ENCODE measurements at places on chromosomes 7 and 10.

GRCh38 chr7:157483971-157484410 lies 147.2 kb downstream of the DNAJB6 start:
- DNase-seq: no peak

DNA sequence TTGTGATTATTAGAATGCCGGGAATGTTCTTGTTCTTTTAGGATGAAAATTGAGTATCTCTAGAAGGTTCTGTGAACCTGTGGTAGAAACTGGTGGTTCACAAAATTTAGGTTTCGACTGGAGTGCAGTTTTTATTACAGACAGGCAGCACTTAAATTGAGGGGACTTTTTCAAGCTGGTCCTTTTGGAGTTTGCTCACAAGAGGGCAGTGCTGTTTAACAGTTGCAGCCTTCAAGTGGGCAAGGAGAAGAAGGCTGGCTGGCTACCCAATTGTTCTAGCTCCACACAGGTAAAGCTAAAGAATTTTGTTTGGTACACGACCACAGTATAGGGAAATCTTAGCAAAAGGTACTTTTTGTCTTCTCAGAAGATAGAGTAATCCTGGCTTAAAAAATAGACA lies 233.6 kb downstream of the SNX13 start:
- DNase-seq: no peak

DNA sequence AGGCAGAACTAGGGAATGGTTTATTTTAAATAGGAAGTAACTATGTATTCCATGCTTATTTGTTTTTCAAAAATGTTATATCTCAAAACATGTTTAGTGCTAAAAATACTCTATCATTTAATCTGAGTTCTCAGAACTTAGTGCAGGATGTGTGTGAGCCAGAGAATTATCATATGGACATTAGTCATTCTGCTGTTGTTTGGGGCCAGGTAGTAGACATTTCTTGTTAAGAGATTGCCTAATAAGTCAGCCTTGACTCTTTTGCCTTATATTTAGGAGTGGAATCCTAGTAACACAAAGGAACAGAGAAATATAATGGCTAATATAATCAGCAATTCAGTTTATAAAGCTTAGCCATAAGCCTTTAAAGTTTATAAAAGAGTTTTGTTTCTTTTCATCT lies 149.8 kb downstream of the CCSER2 start:
- DNase-seq: no peak

DNA sequence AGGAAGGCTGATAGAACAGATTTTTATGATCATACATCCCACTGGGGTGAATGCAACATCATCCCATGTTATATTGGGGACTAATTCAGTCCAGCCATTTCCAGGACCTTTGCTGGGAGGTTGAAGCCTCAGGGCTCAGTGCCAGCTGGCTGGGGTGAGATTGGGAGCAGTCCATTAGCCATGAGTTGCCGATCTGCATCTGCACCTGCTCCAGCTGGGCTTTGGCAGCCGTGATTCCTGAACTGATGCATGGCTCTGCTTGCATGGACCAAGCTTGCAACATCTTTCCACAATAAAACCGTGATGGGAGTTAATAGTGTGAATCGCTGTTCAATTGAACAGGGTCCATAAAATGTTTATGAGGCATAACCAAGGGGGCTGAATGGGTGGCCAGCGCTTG lies 346.9 kb downstream of the TYW1 start:
- no peak for DNase-seq

DNA sequence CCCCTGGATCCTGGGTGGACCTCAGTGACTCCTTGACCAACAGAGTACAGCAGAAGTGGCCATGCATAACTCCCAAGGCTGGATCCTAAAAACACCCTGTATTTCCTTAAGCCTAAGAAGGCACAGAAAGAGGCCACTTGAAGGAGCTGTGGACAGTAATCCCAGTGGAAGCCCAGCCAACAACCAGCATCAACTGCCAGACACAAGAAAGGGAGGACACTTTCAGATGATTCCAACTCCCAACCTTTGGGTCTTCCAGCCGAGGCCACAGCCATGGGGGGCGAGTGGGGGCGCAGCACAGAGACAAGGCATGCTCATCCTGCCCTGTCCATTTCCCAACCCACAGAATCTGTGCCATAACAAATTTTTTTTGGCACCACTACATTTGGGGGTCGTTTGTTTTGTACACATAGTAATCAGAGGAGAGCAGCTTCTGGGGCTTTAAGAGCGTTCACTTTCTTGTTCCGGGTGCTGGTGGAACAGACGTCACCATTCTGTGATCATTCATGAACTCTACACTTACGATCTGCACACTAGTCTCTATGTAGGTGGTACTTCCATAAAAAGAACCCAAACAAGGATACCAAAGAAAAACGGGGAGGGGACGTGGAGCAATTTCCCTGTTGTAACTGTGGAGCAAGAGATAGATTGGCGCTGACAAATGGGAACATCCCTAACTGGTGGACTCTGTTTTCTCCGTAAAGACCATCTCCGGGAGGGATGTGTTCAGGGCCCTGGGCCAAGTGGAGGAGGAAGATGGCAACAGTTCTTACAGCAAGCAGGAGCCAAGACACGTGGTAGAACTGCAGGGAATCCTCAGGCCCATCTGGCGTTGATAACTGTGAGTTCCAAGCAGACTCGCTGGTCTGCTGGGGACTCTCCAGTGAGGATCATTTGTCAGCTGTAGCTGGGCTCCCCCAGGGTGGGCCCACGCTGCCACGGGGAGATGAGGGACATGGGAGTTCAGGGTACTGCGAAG lies 6.0 kb upstream of the SLC29A3 start:
- DNase-seq: no peak

- DNase-seq: no peak
These were observed 147.2 kb downstream of the TMEM178B start for GRCh38 chr7:141221007-141221612.

GRCh38 chr10:116716381-116716780 lies 26.0 kb downstream of the HSPA12A start:
- no peak for DNase-seq

GRCh38 chr10:118272149-118272721 lies 69.9 kb downstream of the FAM204A start:
- no peak for DNase-seq

- DNase-seq: no peak
These were observed 304.9 kb upstream of the ZMIZ1 start for GRCh38 chr10:78763651-78764395.
